Suppressor macrophage treated with lipopolysaccharide for 1 hour (primary cell): ENCODE measurements at places on chromosomes 12 and 14.

GRCh38 chr12:96117460-96117859 is 76.7 kb upstream of the ELK3 start:
- DNase-seq = no peak

DNA sequence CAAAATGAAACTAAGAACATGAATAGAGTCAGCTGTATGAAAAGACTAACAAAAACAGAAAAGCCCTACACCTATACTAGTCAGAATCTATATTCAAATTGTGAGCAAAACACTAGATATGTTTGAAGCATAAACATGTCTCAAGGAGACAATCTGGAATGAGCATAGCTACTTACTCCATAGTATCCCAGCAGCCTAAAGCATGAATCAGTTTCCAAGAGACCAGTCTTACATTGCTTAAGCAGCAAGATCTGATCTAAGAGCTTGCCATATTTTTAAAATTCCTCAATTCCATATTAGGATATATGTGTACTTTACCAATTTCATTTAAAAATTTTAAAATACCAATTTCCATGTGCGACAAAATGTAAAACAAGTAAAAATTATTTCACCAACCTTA is 7.7 kb downstream of the CAPS2 start:
- DNase-seq = no peak

DNA sequence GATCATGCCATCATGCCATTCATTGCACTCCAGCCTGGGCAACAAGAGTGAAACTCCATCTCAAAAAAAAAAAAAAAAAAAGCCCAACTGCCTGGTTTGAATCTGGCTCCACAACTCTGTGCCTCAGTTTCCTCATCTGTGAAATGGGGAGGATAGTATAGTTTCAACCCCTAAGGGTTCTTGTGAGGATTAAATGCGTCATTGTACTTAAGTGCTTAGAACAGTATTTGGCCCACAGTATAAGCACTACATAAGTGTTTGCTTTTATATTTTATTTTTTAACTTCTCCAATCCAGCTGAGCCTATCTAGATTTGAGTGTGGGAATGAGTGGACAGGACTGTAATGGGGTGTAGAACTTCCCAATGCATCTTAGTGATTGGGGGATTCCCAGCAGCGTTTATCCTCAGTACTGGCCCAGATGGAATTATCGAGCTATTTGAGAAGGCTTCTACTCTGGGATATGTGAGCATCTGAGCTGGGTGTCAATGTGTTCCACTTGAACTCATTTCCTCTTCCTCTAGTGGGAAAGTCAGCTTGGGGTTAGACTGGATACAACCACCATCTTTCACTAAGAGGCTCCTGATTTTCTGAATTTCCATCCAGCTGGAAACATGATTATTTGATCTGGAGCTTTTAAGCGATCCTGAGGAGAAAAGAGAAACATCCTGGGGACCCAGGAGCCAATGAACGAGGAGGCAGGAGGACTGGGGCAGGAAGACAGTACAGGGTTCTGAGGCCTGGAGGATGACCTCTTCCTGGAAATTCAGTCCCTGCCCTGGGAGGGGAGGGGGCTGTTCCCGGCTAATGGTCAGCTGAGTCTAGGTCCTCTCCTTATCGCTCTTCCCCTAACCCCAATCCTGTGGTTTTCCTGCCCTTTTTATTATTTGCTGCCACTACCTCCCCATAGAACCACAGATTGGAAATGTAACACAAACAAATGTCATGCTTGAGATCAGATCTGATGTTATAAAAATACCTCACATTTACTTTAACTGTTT is 9.3 kb upstream of the ESPL1 start:
- DNase-seq = no peak

DNA sequence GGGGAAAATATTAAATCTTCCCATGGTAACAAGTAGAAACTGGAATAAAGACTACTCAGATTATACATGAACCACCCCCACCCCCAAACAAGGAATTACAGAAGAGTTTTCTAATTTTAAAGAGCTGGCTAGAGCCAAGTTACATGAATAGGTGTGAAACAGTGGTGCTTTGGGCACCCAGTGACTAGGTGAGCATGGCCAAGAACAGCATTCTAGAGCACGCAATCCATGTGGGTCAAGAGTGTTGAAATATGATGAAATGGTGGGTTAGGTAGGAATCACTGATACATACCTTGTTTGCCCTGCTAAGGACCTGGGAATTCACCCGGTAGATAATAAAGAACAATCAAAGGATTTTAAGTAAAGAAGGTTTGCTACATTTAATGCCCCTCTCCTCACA is 118.1 kb upstream of the SLCO1C1 start:
- no peak for DNase-seq

DNA sequence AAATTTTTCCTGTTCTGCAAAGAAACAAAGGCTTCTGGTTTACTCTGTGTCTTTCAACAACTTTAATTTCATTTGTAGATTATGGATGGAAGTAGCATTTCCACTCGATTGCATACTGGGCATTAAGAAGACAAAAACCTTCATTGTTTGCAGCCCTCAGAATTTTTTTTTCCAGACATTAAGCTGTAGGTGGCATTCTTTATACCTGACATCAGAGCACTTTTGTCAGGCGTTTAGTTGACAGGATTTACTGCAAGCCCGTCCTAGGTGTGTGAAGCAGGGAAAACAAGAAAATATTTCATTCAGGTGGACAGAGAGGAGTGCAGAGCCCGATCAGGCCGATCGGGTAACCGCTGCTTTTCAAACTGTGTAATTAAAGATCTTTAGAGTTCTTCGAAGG is 107.5 kb downstream of the TMEM260 start:
- DNase-seq = no peak
